Stomach (tissue), 19 donors: ENCODE measurements at places on chromosomes 1 and 21.
A peak's percentile ranks its signal among the peaks of the same experiment; 100 is the strongest.

DNA sequence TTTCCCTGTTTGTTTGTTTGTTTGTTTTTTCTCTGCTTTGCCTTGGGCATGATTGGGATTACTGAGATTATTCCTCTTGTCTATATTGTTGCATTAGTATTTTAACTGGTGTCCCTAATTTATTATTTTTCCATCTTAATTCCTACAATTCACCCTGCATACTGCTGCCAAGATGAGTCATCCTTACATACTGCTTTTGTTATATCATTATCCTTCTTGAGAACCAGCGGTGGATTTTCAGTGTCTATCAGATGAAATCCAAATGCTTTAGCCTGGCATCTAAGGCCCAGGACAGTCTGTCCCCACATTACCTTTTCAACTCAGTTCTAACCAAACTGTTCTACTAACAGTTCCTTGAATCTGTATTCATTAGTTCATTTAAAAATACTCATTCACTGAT is 101.7 kb downstream of the OLFML2B start:
- no peaks in the 10 kb centered on the region for H3K36me3 ChIP-seq
- no peaks in the 10 kb centered on the region for H3K4me1 ChIP-seq
- H3K27me3 ChIP-seq = no peaks in the 10 kb centered on the region

- no peaks in the 10 kb centered on the region for H3K27me3 ChIP-seq
- H3K4me1 ChIP-seq = peaks cover 55% of the 10 kb centered on the region
- no peak overlapping the region for H3K27ac ChIP-seq
- no peak for DNase-seq
- H3K4me3 ChIP-seq = no peak overlapping the region
Measured at GRCh38 chr1:17594690-17595601, 55.4 kb downstream of the ARHGEF10L start.

DNA sequence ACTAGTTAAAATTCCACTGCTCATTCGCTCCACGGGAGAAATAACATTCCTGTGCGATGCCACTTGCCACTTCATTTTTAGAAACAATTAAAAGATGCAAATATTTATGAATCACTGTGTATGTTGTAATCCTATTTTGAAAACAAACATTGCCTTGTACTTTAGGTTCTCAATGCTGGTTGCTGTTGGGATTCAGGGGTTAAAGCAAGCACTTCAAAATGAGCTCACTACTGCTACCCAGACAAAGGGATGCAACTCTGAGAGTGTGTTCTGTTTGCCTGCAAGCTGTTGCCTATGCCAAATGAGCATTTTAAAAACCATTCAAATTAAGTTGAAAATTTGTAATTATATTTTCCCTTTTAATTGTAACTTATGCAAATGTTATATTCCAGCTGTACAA is 87.5 kb downstream of the RWDD3 start:
- H3K27me3 ChIP-seq = no peaks in the 10 kb centered on the region
- H3K4me3 ChIP-seq = no peak overlapping the region
- no peaks in the 10 kb centered on the region for H3K4me1 ChIP-seq
- no peaks in the 10 kb centered on the region for H3K36me3 ChIP-seq
- no peak overlapping the region for H3K27ac ChIP-seq

- no peak overlapping the region for H3K4me3 ChIP-seq
- H3K36me3 ChIP-seq = peaks cover under 1% of the 10 kb centered on the region
- no peak overlapping the region for H3K27ac ChIP-seq
- DNase-seq = no peak
- no peaks in the 10 kb centered on the region for H3K4me1 ChIP-seq
Measured at GRCh38 chr1:246142320-246142893, 364.7 kb downstream of the SMYD3 start.

GRCh38 chr1:9473032-9473807 is 66.0 kb upstream of the SLC25A33 start:
- H3K27me3 ChIP-seq = no peaks in the 10 kb centered on the region
- DNase-seq = peak; percentile 46
- H3K4me1 ChIP-seq = no peaks in the 10 kb centered on the region
- no peak overlapping the region for H3K27ac ChIP-seq
- no peaks in the 10 kb centered on the region for H3K36me3 ChIP-seq
- no peak overlapping the region for H3K4me3 ChIP-seq

DNA sequence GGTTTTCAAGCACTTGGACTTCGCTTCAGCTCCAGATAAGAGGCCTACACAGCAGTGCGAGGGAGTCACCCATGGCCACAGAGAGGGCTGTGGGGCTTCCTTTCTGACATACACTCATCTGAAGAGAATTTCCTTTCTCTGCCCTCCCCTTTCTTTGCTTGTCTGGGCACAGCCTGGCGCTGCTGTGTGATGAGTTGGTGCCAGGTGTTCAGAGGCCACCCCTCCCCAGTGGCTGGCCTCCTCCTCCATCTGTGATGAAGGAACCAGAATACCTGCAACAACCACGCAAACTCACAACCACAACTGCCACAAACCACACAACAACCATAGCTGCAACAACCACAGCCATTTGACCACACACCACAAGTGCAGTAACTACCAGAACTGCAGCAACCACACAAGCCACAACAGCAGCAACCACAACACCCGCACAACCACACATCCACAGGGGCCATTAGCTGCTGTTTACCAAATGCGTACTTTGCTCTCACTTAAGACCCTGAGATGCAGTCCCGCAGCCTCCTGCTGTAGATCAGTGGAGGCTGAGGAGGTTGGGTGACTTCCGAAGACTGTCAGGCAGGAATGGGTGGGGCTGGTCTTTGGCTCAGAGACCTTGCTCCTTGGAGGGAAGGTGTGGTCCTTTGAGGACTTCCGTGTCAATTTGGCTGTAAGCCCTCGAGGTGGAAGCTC is 71.1 kb downstream of the IER5 start:
- H3K4me1 ChIP-seq = peaks cover 13% of the 10 kb centered on the region
- H3K27me3 ChIP-seq = no peaks in the 10 kb centered on the region
- no peaks in the 10 kb centered on the region for H3K36me3 ChIP-seq
- no peak for DNase-seq

- no peak for DNase-seq
- no peaks in the 10 kb centered on the region for H3K36me3 ChIP-seq
- no peak overlapping the region for H3K27ac ChIP-seq
- no peaks in the 10 kb centered on the region for H3K27me3 ChIP-seq
- H3K4me1 ChIP-seq = no peaks in the 10 kb centered on the region
Measured at GRCh38 chr1:212542761-212543187, 65.8 kb upstream of the ATF3 start.

- no peak overlapping the region for H3K27ac ChIP-seq
- no peak overlapping the region for H3K4me3 ChIP-seq
- no peaks in the 10 kb centered on the region for H3K27me3 ChIP-seq
- H3K4me1 ChIP-seq = peaks cover 7% of the 10 kb centered on the region
Measured at GRCh38 chr1:1956586-1957532, 37.8 kb upstream of the TMEM52 start.

DNA sequence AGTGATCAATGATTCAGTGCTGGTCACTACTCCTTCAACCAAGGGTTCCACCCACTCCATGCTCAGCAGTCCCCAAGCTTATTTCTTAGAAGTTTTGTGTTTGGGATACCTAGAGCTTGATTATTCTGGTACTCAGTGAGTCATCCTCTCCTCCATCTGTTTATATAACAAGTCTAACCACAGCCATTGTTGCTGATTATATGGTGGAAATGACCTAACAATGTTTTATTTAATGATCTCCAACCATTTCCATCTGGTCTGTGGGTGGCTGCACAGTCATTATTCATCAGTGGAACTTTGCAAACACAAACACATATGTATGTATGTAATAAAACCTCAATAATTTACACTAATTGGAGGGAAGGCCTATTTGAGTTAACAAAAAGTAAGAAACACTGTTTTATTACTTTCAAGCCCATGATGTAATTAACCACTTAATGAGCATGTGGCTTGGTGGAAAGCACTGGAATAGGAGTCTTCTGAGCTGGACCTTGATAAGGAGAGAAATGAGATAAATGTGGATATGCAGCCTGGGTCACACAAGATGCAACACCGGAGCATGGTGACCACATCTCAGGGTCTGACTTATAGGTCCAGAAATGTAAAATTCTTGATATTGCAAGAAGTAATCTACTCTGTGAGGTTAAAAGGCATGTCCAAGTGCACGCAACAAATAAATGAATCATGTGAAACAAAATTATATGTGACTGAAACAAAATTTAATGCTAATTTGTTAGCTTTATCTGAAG is 99.0 kb upstream of the WLS start:
- no peaks in the 10 kb centered on the region for H3K36me3 ChIP-seq
- H3K27me3 ChIP-seq = no peaks in the 10 kb centered on the region
- no peak for DNase-seq
- no peak overlapping the region for H3K27ac ChIP-seq
- peaks cover 6% of the 10 kb centered on the region for H3K4me1 ChIP-seq

- H3K36me3 ChIP-seq = peaks cover 55% of the 10 kb centered on the region
- no peak for DNase-seq
- H3K4me1 ChIP-seq = no peaks in the 10 kb centered on the region
- H3K4me3 ChIP-seq = no peak overlapping the region
Measured at GRCh38 chr21:15872236-15872635, 142.5 kb downstream of the USP25 start.

DNA sequence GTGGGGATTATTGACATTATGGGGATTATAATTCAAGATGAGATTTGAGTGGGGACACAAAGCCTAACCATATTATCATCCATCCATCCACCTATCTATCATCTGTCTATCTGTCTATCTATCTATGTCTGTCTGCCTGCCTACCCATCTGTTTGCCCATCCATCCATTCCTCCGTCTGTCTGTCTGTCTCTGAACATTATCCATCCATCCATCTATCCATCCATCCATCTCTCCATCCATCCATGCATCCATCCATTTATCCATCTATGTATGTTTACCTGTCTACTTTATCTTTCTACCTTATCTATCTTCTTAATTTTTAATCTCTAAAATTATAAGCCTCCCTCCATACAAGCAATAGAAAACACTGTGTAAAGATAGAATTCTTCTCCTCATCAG is 47.4 kb downstream of the SH3BGR start:
- DNase-seq = no peak
- H3K4me3 ChIP-seq = no peak overlapping the region
- no peaks in the 10 kb centered on the region for H3K27me3 ChIP-seq
- H3K4me1 ChIP-seq = no peaks in the 10 kb centered on the region
- no peaks in the 10 kb centered on the region for H3K36me3 ChIP-seq

DNA sequence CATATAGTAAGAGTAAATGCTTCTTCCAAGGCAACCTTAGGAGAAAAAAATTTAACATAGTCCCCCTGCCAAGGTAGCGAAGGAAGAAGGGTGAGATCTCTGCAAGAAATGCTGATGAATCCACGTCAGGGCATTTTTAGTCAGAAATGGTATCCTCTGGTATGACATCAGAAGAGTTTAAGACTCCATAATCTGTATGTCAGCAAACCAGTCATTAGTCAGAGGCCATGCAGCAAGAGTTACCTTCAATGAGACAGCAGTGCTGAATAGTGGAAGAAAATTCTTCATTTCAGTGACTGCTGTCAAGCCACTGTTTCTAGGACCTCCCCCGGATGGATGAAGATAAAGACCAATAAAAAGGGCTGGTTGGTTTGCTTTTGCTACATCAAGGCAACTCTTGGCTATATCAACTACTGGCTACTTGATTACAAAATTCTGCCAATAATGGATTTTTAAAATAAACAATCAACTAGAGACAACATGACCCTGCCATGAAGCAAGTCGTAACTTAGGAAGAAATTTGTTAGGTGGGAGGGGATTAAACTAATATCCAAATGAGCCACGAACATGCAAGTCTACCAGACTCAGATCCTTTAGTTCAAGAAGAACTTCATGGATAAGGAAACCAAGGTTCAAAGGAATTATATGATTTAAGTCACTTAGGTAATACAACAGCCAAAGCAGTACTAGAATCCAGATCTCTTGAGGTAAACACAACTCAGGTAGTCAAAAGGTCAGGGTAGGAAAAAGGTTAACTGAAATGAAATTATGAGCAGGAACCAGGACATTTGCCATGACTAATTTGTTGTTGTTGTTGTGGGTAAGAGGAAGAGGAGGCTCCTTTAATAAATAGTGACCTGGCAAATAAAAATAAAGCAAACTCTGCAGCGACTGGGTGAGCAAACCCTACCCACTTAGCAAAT is 25.6 kb upstream of the GUCA2A start:
- no peaks in the 10 kb centered on the region for H3K27me3 ChIP-seq
- H3K36me3 ChIP-seq = peaks cover 90% of the 10 kb centered on the region
- no peaks in the 10 kb centered on the region for H3K4me1 ChIP-seq
- no peak overlapping the region for H3K4me3 ChIP-seq
- H3K27ac ChIP-seq = no peak overlapping the region

GRCh38 chr1:150186789-150187559 is 37.3 kb downstream of the PLEKHO1 start:
- H3K36me3 ChIP-seq = no peaks in the 10 kb centered on the region
- no peak overlapping the region for H3K4me3 ChIP-seq
- peak; percentile 76 for DNase-seq
- H3K4me1 ChIP-seq = peaks cover 18% of the 10 kb centered on the region
- H3K27ac ChIP-seq = peak overlapping the region; percentile 41

DNA sequence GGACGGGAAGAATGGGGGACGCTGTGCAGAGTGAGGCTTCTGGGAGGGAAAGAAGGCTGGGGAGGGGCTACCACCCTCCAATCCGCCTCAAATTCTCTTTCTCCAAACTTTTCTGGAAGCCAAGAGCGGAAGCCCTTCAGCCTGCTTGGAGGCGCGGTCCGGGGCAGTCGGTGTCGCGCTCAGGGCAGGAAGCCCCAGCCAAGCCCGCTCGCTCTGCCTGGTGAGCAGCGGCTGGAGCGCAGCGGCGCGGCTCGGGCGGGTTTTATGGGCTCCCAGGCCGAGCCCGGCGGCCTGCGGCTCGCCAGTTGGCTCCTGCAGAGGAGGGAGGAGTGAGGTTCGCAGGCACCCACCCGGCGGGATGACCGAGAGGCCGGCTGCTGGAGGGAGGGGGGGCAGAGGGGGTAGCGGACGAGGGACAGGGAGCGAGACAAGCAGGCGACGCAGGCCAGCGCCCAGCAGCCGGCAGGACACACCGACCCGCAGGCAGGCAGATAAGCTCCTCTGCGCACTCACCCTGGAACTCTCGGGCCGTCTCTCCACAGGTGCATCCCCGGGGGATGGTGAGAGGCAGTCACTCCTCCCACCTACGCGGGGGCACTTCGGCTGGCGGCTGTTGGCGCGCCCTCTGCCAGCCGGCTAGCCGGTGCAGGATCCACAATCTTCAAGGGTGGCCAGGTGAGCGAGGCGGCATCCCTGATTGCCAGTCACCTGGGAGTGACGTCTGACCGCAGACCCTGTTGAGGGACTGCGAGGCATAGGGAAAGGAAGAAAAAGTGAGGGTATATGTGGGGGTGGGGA is at the start of gene AVPR1B:
TSS of gene AVPR1B (minus strand) at position 238 of the 798 bp plus-strand sequence. CDS start 498 bp downstream, outside the sequence.
- peak; percentile 56 for DNase-seq
- H3K4me3 ChIP-seq = peak within 1 kb of the TSS; percentile 56
- H3K27me3 ChIP-seq = no peaks in the 10 kb centered on the region

GRCh38 chr1:48182439-48182838 is 40.1 kb upstream of the SLC5A9 start:
- H3K4me3 ChIP-seq = no peak overlapping the region
- H3K27me3 ChIP-seq = no peaks in the 10 kb centered on the region
- no peaks in the 10 kb centered on the region for H3K4me1 ChIP-seq
- H3K36me3 ChIP-seq = no peaks in the 10 kb centered on the region
